ENCODE measurements at places on chromosomes 12 and 14.

DNA sequence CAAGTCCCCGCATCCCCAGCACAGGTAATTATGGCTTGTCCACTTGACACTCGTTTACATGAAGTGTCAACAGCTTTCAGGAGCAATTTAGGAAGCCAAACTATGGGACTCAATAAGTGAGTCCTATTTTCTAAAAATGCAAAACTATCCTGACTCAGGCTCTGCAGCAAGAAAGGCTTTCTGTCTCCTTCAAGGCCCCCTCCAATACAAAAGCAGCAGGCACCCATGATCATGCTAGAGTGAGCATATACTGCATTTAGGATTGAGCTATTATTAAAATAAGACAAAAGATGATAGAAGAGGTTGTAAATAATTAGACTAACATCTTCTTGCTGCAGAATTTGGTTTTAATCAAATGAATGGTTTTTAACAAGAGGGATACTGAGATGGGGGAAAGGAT is 3.2 kb downstream of the SIX6 start:
- DNase-seq: no peak

GRCh38 chr12:113329022-113329790 is 5.7 kb downstream of the SLC8B1 start:
- no peak for DNase-seq

GRCh38 chr14:70716958-70717357 is 75.2 kb downstream of the TTC9 start:
- DNase-seq: no peak

GRCh38 chr12:232731-233614 is 19.0 kb upstream of the SLC6A12 start:
- no peak for DNase-seq

DNA sequence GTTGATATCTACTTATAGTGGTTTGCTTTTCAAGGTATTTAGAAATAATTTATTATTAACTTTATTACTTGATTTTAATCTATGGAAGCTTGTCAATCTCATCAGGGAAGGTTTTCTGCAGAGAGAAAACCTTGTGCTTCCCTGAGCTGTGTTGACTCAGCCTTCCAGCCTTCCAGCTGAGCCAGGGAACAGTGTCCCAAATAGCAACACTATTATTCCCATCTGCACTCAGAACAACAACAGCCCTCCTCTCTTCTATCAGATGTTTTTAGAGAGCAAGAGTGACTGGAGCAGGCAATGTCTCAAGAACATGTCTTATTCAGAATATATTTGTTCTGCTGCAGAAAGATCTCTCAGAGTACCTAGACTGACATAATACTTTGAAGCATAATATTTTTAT is 389.9 kb upstream of the GARIN6 start:
- DNase-seq: no peak

DNA sequence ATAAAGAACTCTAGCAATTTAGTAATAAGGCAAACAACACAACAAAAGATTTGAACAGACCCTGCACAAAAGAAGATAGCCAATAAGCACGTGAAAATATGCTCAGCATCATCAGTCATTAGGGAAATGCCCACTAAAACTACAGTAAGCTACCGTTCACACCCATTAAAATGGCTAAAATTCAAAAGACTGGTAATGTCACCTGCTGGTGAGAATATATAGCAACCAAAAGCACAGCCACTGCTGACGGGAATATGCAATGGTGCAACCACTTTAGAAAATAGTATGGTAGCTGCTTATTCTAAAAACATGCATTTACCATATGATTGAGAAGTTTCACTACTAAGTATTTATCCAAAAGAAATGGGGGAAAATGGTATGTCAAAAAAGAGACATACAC is 74.9 kb downstream of the DPF3 start:
- DNase-seq: no peak

GRCh38 chr14:22837750-22838538 is 1.6 kb downstream of the MMP14 start:
- DNase-seq: no peak

DNA sequence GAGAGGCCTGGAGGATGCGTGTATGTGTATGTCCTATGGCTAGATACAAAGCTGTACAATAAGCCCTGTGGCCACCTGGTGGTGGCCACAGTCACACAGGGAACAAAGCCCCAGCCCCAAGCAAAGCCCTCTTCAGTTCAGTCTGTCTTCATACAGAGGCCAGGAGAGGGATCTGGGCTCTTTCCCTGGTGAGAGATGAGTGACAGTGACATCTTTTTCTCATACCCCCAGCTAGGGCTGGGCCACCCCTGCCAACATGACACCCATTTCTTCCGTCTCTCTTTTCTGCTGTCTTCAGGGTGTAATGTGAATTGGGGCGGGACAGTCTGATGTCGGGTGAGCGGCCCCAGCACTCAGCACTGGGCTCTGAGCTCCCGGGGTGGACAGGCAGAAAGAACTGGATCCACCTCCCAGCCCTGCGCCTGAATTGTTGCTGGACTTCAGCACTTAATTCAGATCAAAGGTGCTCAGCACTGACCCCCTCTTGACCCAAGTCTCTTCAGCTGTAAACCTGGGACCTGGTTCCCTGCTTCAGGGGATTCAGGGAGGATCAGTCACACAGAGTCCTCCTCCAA is 59.8 kb downstream of the SERPINA3 start:
- DNase-seq: no peak

- DNase-seq: no peak
These were observed 86.6 kb downstream of the FOXN4 start for GRCh38 chr12:109222496-109222895.

DNA sequence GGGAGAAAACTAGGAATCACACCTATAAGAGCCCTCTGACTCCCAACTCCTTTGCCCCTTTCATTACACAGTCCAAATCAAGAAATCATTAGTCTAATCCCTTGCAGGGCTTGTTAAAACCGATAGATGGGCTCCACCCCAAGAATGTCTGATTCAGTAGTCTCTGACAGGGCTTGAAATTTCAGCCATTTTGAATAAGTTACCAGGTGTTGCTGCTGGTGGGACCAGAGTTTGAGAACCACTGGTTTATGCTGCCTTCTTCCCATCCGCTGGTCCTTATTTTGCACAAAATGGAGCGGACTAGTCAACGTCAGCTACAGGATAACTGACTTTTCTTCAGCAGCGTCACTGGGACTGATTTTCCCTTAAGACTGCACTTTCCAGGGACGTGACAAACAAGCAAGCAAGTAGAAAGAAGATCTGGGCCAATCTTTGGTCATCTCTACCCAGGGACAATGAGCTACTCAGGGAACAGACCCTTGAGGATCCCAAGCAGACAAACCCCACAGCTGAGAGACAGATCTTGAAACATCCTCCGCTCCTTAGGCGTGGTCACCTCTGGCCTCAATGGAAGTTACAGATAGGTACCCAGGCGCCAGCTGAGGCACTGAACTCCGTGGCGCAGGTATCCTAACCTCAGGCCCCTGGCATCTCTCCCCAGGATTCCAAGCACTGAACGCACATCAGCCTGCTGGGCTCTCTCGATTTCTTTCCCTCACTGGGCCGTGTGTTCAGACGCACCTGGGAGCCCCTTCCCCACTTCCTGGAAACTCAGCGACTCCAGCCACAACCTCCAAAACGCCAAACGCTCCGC is 900 bp downstream of the KCTD10 start:
- DNase-seq: no peak

DNA sequence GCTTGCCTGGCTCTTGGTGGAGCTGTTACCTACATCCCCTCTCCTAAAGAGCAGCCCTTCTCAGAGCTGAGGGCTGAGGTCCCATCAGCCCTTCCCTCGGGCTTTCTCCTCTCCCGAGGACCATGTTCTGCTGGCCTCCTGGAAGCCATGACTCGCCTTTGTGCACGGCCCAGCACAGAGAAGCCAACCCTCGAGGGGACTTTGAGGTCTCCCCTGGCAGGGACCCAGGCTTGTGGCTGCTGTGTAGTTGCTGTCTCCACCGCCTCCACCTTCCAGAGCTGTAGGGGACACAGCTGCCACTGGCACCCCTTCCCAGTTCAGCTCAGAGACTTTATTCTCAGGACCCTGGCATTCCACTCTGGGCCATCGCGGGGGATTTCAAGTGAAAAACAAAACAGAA is 22.9 kb upstream of the CCND2 start:
- no peak for DNase-seq

- no peak for DNase-seq
These were observed 147.4 kb upstream of the NUDT4 start for GRCh38 chr12:93230326-93230720.

- no peak for DNase-seq
These were observed 124.0 kb downstream of the BTG1 start for GRCh38 chr12:92021666-92022035.

GRCh38 chr12:4245446-4245845 is 28.1 kb upstream of the CCND2 start:
- DNase-seq: no peak

GRCh38 chr14:74133833-74134481 is 49.2 kb downstream of the LIN52 start:
- no peak for DNase-seq

DNA sequence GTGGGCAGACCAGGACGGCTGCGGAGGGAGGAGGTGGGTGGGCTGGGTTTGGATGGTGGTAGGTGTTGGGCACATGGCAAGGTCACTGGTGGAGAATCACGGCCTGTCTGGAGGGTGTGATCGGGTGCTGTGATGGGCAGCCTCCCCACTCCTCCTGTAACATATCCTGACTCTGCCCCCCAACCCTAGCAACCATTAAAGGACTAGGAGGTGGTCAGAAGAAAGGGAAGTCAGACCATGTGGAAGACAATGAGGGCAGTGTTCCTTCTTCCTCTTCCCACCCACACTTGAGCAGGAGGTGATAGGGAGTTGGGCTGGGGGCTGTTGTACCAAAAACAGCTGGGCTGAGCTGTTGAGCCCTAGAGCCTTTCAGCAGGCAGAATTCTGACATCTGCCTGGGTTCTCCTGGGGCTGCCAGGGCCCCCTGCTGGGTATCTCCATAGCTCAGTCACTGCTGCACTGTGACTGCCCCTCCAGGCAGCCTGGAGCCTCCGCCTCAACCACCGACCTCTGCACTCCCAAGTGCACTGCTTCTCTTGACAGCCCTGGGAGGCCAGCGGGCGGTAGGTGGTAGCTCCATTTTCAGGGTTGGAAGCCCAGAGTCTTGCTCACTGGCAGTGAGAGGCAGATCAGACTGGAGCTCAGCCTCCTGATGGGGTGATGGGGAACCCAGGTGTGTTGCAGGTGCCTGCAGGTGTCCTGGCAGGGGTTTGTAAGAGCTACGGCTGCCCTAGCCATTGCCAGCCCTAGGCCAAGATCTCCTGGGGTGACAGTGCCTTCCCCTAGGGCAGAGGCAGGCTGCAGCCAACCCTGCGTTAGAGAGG is 15.4 kb downstream of the VASH1 start:
- no peak for DNase-seq

GRCh38 chr12:104304261-104305009 is 896 bp downstream of the EID3 start:
- no peak for DNase-seq

GRCh38 chr12:28388879-28389278 is 198.6 kb downstream of the CCDC91 start:
- DNase-seq: no peak

- no peak for DNase-seq
These were observed 108.6 kb upstream of the VRK1 start for GRCh38 chr14:96688629-96689028.

GRCh38 chr12:9365296-9365695 is 157.1 kb upstream of the PZP start:
- DNase-seq: no peak

GRCh38 chr14:21771671-21772070 is 98.1 kb upstream of the OR4E1 start:
- DNase-seq: no peak

DNA sequence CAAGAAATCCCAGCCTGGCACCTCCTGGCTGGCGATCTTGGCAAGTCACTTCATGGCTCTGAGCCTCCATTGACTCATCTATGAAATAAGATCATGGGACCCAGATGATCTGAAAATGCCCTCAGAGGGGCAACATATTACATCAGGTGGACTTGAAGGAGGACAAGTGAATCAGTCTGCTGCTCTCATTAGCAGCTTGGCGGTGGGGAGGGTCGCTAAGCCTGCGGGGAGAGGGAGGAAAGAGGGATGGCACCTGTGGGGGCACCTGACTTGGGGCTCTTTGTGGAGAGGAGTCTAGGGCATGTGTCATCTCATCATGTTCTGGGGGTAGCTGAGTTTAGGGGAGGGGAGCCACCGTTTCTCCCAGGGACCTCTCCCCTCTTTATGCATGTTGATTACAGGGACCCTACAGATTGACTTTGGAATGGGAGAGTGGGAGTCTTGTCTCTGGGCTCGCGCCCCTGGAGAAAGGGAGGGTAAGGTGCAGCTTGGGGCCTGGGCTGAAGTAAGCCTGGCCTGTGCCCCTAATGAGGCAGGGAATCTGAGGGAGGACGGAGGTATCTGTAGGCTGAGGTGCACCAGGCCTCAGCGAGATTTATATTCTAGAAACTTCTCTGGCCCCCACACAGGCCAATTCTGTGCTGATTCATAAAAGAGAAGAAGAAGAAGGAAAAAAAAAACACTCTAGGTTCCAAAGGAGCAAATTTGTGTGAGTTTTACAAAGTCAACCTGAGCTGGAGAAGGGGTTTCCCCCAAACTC is 29.3 kb upstream of the BATF start:
- no peak for DNase-seq

DNA sequence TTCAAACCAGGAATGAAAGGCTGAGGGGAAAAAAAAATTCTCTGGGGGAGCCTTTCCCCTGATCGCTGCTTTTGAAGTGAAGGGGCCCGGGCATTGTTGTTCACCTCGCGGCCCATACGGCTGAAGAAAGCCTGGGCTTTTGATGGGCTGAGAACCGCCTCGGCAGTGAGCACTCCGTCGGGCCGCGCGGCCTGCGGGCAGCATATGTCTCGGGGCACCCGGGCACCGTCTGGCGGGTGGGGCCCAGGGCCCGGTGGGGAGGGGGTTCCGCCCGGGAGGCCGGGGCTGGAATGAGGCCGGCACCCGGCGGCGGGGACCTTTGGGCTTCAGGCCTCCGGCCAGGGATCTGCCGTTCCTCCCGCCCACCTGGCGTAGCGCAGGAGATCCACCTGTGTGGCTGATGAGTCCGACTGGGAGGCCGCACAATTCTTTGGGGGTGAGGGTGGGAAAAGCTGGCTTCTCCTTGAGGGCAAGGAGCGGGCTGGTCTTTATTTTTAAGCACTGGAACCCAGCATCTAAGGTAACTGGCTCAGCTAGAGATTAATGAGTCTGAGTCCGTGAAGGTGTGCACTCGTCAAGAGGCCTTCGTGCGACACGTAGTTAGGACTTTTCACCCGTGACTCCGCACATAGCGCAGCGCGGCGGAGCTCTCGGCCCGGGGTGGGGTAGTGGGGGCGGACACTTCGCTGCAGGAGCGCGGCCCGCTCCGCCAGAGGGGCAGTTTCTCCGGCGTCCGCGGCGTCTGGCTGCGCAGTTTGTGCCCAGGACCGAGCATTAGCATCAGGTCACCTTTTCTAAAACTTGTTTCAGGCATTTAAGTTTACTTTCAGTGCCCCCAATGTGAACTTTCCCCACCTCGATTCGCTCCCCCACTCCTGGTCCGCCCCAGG is 10.6 kb downstream of the FOXA1 start:
- DNase-seq: no peak

- no peak for DNase-seq
These were observed 52.0 kb downstream of the IQSEC3 start for GRCh38 chr12:118591-118990.

DNA sequence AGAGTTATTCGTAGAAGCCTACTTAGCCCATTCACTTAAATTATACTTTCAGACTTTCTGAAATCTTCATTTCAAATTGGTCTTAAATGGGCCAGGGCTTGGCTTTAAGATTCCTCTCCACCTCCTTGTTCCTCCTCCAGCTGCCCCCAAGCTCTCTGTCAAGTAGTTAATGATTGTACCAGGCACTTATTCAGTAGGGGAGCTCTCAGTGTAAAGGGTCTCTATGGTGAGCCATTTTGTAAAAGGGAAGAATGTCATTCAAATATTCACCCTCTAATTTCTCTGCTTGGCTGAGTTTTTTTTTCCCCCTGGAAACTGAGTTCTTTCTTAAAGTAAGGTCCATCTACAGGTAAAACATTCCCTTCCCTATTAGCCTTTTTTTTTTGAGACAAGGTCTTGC is 96.6 kb downstream of the SUDS3 start:
- no peak for DNase-seq
